Right lobe of liver (tissue), 6 donors: ENCODE measurements at places on chromosomes 5 and 9.

DNA sequence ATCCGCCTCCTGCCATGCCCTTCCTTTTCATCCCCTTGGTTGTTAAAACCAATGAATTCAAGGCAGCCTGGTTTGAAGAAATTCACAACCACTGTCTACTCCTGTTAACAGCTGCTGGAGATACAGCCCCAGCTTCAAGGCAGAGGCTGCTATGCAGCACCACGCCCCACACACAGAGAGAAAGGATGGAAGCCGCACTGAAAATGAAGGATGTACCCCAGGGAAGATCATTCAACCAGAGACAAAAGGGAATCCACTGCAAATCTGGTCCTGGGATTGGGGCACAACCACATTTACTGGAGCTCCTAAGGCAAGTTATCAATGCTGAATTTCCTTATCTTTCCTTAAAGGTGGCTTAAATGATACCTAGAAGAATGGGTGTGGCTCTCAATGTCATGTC, 58.7 kb downstream of the DPYSL3 start:
- DNase-seq, result no peak

GRCh38 chr5:167248257-167248656, 1043.2 kb upstream of the WWC1 start:
- DNase-seq, result no peak

DNA sequence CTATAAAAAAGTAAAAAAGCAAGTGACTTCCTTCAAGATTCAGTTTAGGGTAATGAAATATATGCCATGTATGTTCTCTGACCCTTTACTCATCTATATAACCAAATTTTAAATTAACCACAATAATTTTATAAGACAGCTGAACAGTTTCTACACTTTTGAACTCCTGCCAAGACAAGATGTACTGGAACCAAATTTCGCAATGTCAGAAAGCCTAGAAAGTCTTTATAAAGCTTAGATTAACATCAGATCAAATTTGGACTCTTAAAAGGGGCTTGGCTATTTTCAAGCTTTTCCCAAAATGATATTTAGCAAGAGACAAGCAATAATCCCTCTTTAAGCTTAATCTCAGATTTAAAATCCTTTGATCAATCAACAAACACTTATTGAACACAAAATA, 362.6 kb downstream of the PTPRD start:
- no peak for DNase-seq

GRCh38 chr9:114244570-114244969, 78.3 kb upstream of the ORM1 start:
- no peak for DNase-seq
